ENCODE measurements at places on chromosomes 11 and 22.
A peak's percentile ranks its signal among the peaks of the same experiment; 100 is the strongest.

- DNase-seq, result peak; percentile 13
These were observed 12.6 kb downstream of the KCNQ1OT1 start for GRCh38 chr11:2687223-2687530.

GRCh38 chr11:129278586-129279319, 86.6 kb upstream of the ARHGAP32 start:
- peak; percentile 65 for DNase-seq

GRCh38 chr11:105224482-105225253, 85.1 kb upstream of the CARD18 start:
- DNase-seq, result no peak

- no peak for DNase-seq
These were observed 52.4 kb downstream of the OTOG start for GRCh38 chr11:17599460-17599925.

- no peak for DNase-seq
These were observed 766 bp downstream of the IZUMO1R start for GRCh38 chr11:94305146-94305545.

DNA sequence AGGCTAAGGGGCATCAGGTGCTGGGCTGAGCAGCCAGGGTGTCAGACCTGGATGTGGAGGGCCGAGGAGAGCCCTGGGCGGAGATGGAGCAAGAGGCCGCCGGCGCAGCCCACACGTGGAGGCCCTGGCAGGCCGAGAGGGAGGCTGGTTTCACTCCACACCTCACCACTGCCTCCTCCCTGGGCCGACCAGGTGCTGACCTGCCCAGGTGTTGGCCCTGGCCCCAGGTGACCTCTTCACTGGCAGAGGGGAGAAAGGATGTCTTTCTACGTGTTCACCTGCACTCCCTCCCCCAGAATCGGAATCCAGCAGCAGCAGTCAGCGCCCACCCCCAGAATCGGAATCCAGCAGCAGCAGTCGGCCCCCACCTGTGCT, 781 bp downstream of the ANO9 start:
- peak; percentile 80 for DNase-seq

DNA sequence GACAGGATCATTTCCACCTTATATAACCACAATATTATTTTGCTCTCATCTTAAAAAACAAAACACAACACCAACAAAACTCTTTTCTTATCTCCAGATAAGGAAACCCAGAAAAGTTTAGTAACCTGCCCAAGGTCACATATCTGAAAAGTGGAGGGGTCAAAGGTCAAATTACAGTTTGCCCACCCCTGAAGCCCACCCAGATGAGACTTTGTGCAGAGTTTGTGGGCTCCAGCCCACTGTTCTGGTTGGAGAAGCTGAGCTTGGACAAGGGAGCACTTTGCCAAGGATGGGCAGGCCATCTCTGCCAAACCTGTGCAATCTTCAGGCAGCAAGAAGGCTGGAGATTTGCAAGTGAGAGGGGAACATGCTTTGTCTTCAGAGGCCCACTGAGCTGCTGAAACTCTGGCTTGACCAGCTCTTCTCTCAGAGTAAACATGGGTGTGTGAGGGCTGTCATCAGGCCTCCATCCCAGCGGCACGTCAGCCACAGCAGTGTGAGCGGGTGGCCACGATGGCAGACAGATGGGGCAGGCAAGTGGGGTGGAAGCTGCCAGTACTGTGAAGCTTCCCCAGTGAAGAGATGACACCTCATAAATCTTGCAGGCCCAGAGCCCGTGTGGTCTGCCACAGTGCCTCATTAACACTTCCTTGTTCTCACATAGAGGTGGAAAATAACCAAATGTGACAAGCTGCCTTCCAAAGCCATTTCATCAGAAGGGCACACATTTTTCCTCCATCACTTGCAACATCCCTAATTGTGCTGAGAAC, 111.8 kb downstream of the CCDC81 start:
- DNase-seq, result peak; percentile 43

DNA sequence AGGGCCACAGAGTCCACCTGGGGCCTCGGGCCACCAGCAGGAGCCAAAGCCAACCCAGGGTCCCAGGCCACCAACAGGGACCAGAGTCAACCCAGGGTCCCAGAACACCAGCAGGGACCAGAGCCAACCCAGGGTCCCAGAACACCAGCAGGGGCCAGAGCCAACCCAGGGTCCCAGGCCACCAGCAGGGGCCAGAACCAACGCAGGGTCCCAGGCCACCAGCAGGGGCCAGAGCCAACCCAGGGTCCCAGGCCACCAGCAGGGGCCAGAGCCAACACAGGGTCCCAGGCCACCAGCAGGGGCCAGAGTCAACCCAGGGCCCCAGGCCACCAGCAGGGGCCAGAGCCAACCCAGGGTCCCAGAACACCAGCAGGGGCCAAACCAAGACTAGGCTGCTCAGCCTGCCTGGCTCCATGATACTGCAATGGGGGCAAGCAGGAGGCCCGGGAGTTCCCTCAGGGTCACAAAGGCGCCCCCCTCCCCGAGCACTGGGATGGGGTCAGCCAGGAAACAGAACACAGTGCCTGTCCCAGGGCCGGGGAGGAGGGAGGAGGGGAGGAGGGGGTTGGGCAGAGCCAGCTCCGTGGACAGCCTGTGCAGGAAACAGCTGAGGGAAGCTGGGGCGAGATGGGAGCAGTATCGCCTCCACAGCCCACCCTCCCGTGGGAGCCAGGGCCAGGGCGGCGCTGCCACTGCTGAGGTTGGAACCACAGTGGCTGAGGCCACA, 62.0 kb upstream of the PRR5 start:
- no peak for DNase-seq

DNA sequence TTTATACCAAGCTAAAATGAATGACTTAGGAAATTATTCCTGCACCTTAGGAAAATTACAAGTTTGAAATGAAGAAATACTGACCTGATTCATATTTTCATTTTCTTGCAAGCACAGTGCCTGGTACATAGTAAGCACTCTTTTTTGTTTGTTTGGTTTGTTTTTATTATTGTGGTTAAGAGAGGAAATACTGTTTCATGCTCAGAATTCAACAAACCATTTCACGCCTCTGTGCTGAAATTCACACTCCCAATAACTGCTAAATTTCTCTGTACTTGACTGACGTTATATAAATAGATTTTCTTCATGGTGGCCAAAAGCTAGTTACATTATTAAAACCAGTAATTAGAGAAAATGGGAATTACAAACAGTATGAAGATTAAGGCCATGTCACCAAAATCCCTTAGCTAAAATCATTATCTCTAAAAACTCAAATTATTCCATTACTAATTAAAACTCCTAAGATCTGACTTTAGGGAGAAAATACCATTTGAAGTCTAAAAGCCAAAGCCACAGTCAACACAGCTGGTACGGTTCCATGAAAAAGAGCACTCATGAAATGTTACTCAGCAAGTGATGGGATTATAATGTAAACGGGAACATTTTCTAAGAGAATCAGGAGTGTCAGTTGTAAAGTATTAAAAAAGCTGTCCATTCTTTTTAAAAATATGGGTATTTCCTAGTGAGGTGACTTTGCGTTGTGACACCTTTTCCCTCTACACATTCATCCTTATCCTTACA, 77.8 kb upstream of the DDI1 start:
- DNase-seq, result peak; percentile 12

- DNase-seq, result no peak
These were observed 98.0 kb downstream of the PIWIL4 start for GRCh38 chr11:94665116-94665659.

DNA sequence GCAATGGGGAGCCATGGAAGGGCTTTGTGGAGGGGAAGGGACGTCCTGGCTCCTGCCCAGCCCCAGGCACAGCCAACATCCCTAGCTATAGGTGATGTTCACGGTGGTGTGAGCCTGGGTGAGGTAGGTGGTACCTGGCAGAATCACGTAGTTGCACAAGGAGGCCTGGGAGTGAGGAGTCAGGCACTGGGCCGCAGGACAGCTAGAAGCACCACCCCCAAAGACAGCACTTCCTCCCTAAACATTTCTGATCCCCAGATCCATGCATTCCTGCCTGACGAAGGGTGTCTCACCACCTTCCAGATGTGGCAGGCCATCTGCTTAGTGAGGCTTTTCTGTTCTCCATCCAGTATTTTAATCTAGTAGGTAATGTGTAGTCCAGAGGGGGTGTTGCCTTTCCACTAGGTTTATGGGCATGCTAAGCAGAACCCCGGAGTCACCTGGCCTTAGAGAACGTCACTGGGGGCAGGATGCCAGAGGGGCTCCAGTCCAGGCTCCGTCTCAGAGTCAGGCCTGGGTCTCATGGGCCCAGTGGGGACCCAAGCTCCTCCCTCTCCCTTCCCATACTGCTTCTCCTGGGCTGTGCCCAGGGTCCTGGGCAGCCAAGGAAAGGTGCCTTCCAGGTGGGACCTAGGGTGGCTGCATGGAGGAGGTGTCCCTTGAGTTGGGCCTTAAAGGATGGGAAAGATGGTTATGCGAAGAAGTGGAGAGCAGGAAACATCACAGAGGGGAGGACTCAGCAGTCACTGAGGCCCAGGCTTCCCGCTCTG, 56.2 kb downstream of the OTOG start:
- DNase-seq, result no peak

GRCh38 chr22:41256254-41257253, 15.8 kb upstream of the CHADL start:
- DNase-seq, result peak; percentile 64

DNA sequence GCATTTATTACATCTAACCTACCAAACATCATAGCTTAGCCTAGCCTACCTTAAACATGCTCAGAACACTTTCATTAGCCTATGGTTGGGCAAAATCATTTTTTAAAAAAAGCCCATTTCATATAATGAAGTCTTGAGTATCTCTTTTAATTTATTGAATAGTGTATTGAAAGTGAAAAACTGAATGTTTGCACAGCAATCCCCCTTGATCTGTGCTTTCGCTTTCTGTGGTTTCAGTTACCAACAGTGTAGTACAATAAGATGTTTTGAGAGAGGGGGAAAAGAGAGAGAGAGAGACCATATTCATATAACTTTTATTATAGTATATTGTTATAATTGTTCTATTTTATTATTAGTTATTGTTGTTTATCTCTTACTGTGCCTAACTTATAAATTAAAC, 8.4 kb upstream of the MAP6 start:
- no peak for DNase-seq

DNA sequence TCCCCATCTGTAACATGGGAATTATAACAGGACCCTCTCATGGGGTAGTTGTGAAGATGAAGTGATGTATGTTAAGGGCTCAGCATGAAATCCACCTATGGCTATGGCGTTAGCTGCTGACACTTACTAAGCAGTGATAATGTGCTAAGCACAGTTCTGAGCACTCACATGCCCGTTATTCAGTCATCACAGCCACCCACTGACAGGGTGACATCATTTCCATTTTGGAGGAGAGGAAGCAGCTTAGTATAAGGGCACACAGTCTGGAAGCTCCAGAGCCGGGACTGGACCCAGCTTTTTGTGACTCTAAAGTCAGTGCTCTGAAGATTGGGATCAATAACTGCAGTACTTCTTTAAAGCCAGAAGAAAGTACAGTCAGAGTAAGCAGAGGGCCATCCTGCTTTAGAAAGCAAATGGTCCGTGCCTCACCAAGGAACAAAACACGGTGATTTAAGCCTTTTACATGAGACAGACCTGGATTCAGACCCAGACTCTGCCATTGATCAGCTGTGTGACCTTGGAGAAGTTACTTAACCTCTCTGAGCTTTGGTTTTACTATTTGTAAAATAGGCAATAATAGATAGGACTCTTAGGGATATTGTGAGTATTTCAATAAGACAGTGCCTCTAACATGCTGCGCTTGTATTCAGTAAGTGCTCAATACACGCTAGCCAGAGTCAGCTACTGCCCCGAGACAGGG, 61.5 kb downstream of the SGSM1 start:
- no peak for DNase-seq

- peak; percentile 60 for DNase-seq
These were observed 1.1 kb downstream of the SYTL2 start for GRCh38 chr11:85809863-85810262.

- peak; percentile 35 for DNase-seq
These were observed 589.0 kb downstream of the OPCML start for GRCh38 chr11:132943357-132943705.

DNA sequence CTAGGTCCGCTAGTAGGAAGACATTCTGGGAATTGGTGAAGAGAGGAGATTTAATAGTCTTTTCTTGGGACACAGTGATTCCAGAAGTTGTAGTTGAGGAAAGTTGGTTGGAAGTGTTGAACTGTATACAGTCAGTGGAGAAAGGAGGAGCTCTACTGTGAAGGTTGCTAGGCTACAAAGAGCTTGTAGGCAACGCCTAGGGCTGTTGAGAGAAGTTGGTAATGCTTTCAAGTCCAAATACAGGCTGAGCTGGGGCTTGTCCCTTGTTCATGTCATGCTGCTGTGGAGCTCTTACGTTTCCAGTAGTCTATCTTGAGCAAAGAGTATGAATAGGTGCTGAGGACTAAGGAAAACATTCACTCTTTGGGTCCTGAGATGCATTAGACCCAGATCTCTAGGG, 1.1 kb downstream of the TBCEL start:
- DNase-seq, result peak; percentile 49

DNA sequence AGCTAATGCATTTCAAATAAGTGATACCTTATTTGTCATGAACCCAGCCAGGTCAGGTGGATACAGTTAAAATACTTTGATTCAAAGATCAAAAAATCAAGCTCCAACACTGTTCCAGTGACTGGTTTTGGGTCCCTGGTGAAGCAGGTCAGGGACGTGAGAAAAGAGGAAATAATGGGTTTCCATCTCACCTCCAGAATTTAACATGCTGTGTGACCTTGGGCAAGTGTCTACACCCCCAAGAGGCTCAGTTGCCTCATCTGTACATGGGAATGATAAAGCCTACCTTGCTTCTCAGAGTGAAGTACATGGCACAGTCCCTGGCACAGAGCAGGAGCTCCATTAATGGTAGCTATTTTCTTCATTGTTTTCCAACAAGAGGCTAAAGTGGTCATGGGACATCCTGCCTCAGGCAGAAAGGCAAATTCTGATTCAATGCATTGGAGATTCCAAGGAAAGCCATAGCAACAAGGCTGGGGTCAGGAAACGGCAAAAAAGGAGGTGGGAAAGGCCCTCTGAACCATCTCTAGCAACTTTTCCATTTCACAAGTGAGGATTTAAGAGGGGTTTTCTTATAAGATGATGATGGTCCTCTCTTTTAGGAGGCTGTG, 108.5 kb downstream of the CSNK2A3 start:
- no peak for DNase-seq

GRCh38 chr11:93028960-93029522, 59.6 kb downstream of the MTNR1B start:
- DNase-seq, result no peak

DNA sequence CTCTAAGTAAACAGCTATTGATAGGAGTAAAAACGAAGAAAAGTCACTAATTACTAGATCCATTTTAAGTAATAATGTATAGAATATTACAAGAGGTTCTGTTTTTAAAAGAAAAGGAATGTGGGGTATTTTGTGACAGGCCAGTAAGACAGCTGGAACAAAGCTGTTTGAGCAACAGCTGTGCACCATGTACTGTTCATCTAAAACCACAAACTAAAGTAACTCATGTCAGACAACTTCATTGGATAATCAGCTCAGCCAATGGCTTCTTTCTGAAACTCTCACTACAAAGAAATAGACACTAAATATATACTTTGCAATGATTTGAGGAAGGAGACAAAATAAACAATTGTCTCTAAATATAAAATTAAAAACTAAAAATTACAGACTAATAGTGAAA, 16.1 kb downstream of the RRAS2 start:
- DNase-seq, result no peak
